ENCODE measurements at places on chromosomes 6 and 20.
A peak's percentile ranks its signal among the peaks of the same experiment; 100 is the strongest.

DNA sequence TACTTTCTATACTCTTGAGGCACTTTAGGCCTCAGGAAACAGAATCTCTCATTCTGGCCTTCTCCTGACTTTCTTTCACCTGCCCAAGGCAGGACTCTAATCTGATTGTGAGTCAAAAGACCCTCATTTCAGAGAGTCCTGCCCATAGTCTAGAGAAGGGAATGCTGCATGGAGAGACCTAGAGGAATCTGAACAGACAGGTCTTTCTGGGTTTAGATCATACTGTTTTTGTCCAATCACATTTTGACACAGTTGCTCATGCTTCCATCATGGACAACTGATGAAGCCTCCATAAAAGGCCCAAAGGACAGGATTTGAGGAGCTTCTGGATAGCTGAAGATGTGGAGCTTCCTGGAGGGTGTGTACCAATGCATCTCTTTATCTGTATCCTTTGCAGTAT lies 48.1 kb upstream of the BTBD3 start:
- DNase-seq, result no peak

- DNase-seq, result no peak
Observed at GRCh38 chr6:41059556-41059955, 6.6 kb downstream of the APOBEC2 start.

DNA sequence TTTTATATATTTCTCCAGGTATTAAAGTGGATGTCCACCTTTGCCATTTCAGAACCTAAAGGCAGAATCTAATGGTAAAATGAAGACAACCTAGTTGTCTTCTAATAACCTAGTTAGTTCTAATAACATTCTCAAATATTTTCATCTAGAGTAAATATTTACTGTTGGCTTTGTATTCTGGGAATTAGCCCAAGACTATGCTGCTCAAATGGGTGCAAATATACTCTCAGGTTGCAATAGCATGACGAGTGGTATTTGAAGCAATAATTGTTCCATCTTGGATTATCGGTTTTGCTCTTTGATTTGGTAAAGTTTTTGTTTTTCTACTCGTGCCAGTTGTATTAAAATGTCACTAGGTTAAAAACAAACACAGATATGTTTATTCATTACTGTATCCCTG lies 21.0 kb upstream of the RSPH4A start:
- DNase-seq, result no peak

DNA sequence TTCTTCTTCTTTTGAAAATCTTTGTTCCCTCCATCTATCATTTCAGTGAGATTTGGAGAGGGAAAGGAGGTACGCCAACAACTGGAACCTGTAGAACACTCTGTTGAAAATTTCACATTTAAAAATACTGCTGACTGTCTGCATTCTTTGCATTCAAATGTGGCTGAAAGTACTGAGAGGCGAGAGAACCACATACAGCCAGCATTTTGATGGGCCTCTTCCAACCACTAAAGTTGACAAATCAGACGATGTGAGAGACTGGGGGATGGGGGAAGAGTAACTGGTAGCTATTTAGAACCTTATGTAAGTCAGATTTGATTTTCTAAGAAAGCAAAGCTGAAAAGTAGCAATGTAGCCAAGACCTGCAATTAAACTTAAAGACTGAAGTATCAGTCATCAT lies 77.5 kb downstream of the FKBP5 start:
- DNase-seq, result peak; percentile 71
